Caco-2 (cell line): ENCODE measurements at places on chromosomes 11 and 22.

- DNase-seq, result peak; percentile 77
Observed at GRCh38 chr11:62245271-62245753, 3.3 kb downstream of the SCGB1D2 start.

DNA sequence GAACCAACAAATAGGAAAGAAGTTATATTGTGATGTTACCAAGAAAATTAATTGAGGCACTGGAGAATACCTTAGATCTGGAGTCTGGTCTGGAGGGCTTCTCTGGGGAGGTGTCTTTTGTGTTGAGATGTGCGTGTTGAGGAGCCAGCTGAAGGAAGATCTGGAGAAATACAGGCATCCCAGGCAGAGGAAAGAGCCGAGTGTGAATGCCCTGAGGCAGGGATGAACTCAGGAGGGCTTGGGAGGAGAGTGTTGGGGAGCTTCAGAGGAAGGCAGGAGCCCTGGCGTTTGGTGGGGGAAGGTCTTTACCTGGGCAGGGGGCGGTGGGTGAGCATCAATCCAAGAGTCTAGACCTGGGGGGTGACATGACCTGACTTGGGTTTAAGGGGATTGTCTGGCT, 13.1 kb downstream of the SYNGR1 start:
- DNase-seq, result no peak

GRCh38 chr11:123505546-123506299, 75.7 kb downstream of the GRAMD1B start:
- DNase-seq, result peak; percentile 53

DNA sequence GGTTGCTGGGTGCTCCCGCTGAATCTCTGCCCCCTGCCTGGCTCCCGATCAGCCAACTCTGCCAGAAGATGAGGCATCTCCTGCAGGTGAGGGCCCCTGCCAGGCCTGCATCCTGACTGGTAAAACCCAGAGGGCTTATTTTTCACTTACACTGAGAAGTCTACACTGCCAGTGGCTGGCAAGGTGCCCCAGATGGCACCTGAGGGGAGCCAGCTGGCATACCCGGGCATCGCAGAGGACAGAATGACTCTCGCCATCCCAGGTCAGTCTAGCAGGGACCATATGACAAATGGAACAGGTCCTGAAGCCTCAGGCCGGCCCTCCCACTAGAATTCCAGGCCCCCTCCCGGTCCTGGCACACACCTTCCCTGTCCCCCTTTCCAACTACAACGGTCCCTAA, 30.9 kb downstream of the MACROD1 start:
- no peak for DNase-seq

- no peak for DNase-seq
Observed at GRCh38 chr22:37445501-37445900, 18.2 kb upstream of the ELFN2 start.

DNA sequence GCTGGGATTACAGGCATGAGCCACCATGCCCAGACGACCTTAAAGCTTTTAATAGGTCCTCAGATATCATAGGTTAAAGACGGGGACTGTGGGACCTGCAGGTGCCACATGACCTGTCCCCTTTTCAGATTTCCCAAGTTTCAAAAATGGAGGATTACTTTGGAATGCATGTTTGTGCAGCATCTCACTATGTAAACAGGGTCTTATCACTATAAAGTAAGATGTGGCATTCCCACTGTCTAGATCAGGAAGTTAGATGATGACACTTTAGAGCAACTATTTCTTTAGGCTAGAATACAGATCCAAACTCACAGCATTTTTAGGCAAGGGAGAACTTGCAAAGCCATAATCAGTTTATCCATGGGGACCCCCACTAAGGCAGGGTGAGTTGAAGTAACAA, 92.8 kb downstream of the USP35 start:
- DNase-seq, result no peak

DNA sequence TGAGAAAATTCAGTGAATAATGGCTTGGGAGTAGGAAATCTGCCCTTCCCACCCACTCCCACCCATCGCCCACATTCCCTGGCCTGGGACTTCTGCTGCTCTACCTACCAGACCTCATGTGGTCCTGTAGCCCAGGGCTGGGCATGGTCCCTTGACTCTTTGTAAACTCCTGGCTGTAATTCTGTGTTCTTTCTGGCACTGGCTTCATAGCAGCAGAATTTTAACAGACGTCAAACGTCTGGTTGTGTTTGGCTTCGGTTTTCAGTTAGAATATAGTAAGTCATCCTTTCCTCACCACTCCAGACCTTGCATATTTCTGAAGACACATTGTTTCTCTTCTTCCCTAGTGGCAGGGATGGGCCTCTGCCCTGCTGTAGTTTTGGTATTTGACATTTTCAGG, 210.6 kb downstream of the CSNK2A3 start:
- no peak for DNase-seq

DNA sequence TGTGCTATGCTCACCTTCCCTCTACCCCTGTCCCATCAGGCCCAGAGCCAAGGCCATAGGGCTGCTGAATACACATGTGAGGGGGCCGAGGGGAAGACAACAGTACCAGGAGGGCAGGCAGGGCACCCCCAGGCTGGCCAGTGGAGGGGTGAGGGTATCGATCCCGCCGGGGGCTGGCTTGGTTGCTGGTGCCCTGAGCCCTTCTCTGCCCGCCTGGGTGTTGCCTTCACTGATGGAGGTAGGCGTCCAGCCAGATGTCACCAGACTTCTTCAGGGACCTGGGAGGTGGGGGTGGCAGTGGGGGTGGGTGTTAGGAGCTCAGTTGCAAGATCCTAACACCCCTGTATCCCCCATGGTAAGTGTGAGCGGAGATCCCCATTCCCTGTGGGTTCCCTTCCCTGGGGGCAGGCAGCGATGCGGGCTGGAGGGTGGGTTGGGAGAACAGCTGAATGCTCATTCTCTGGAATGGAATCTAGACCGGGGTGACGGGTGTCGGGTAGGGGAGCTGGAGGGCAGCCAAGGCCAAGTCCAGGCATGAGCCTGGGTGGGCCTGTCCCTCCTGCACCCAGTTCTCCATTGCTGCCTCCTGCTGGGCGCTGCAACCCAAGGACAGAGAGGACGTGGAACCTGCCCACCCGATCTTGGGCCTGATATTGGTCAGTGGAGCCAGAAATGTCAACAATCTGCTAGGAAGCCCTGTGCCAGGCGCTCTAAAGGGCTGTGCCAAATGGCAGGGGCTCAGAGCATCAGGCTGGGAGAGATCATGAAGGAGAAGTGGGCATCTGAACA, 17.6 kb downstream of the FADS3 start:
- DNase-seq, result no peak

DNA sequence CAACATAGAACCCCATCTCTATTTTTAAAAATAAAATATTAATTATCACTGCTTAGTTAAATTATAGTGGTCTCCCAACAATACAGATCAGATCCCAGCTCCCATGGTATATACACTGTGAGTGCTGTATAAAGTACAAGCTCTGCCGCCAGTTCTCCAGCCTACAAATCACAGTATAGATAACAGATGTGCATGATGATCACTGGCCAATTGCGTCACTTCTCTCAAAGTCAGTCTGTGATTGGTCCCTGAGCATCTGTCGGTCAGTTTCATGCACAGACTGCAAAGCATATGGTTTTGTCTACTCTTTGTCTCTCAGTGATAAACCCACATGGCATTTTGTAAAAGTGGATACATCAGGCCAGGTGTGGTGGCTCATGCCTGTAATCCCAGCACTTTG, 15.7 kb downstream of the PPARA start:
- DNase-seq, result no peak
